ENCODE measurements at places on chromosomes 5 and 9. TPM values are rescaled to one million over a fixed set of nuclear protein-coding genes. Genes with fewer than 3 reads are reported as not detected.

The C7 gene
- not detected for total RNA-seq

- H3K27me3 ChIP-seq: no peaks in the 10 kb centered on the region
- DNase-seq: no peak
- H3K4me3 ChIP-seq: no peak overlapping the region
- peaks cover 14% of the 10 kb centered on the region for H3K4me1 ChIP-seq
These were observed 214.2 kb downstream of the ELAVL2 start for GRCh38 chr9:23611869-23612268.

DNA sequence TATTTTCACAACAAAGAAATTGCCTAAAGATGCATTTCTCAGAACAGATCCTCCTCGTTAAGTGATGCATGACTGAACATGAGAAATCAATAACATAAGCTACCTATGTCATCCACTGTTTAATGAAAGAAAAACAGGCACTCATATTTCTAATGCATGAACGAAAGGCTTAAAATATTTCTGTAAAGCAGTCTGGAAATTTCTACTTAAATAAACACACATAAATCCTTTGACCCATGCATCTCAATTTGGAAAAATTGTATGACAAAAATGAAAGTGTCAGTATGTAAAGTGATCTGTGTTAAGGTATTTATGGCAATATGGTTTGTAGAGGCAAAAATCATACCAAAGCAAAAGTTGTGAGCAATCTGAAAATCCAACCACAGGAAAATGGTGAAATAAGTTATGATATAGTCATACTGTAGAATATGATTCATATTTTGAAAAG is 399.2 kb upstream of the GRAMD2B start:
- H3K27me3 ChIP-seq: no peaks in the 10 kb centered on the region
- DNase-seq: no peak
- H3K27ac ChIP-seq: no peak overlapping the region

The MED10 gene
- 94.0 TPM for total RNA-seq

DNA sequence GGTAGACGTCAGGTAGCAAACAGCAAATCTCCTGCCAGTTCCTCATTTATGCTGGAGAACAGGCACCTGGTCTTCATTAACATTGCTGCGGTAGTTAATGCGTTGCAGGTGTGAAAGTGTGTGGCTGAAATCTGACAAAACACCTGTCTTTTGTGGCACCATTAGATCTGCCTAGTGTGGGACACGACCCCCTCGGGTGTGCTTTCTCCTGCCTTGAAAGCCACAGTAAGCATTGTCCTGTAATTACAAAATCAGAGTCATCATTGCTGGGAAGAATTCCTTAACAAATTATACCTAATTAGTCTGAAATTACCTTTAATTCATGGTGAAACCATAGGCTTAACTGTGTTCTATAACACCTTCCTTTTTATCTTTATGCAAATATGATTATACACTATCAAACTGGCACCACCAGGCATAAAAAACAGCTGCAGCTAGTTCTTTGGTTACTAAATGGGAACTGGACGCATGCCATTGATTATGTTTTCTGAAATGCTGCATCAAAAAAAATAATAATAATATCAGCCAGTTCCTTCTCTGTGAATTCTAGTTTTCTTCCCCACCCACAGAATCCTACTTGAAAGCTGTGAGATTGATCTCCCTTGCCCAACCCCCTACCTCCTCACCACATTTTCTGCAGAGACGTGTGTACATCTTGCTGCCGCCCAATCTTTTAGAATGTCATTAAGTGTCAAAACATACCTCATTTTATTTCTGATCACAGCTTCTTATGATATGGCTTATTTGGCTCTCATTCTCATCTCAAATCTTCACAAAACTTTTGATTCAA is 374.0 kb downstream of the NFIB start:
- no peak for DNase-seq
- no peaks in the 10 kb centered on the region for H3K27me3 ChIP-seq
- H3K4me1 ChIP-seq: peaks cover 52% of the 10 kb centered on the region
- peak overlapping the region; percentile 72 for H3K27ac ChIP-seq
- H3K36me3 ChIP-seq: no peaks in the 10 kb centered on the region
- H3K4me3 ChIP-seq: no peak overlapping the region

DNA sequence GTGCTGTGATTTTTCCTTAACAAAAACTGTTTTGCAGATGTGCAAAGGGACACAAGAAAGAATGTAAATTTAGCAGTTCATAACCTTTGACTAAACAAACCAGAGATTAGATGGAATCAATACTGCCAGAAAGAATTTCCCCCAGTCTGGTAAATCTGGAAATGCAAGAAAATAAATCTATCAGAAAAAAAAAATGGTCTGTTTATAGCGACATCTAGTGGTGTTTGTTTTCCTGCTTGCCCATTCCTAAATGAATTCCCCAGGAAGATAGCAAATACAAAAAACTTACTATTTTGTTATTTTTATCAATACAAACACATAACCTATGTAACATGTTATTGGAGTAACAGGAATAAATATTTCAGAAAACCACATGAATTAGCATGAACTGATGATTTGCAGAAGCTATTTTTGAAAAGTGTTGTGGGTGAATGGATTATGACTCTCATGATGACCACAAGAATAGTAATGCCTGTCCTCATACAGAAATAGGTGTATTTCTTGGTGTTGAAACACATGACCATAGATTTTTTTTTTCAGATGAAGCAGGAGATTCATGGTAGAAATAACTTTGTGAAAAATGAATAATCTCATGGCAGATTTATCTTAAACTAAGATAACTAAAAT is 1703.8 kb downstream of the MAT2B start:
- no peaks in the 10 kb centered on the region for H3K36me3 ChIP-seq
- no peaks in the 10 kb centered on the region for H3K4me1 ChIP-seq
- no peak overlapping the region for H3K27ac ChIP-seq
- no peaks in the 10 kb centered on the region for H3K27me3 ChIP-seq

GRCh38 chr9:132207839-132208615 is 46.2 kb downstream of the NTNG2 start:
- no peak overlapping the region for H3K27ac ChIP-seq
- H3K4me3 ChIP-seq: no peak overlapping the region
- no peak for DNase-seq
- no peaks in the 10 kb centered on the region for H3K36me3 ChIP-seq

- no peaks in the 10 kb centered on the region for H3K36me3 ChIP-seq
- H3K4me3 ChIP-seq: no peak overlapping the region
- H3K27ac ChIP-seq: no peak overlapping the region
- no peak for DNase-seq
- H3K27me3 ChIP-seq: no peaks in the 10 kb centered on the region
- H3K4me1 ChIP-seq: peaks cover 20% of the 10 kb centered on the region
These were observed 100.2 kb downstream of the PIK3R1 start for GRCh38 chr5:68315679-68316271.

The FAM81B gene
- total RNA-seq: not detected

The LIFR gene
- total RNA-seq: 15.7 TPM

- H3K4me1 ChIP-seq: peaks cover 49% of the 10 kb centered on the region
- H3K4me3 ChIP-seq: peak overlapping the region; percentile 98
- no peak overlapping the region for H3K27ac ChIP-seq
These were observed 1.9 kb downstream of the OCLN start for GRCh38 chr5:69494452-69494851.

- H3K4me3 ChIP-seq: no peak overlapping the region
- no peaks in the 10 kb centered on the region for H3K27me3 ChIP-seq
- H3K4me1 ChIP-seq: peaks cover 13% of the 10 kb centered on the region
- H3K27ac ChIP-seq: no peak overlapping the region
These were observed 148.5 kb downstream of the CHSY3 start for GRCh38 chr5:130052752-130053151.

DNA sequence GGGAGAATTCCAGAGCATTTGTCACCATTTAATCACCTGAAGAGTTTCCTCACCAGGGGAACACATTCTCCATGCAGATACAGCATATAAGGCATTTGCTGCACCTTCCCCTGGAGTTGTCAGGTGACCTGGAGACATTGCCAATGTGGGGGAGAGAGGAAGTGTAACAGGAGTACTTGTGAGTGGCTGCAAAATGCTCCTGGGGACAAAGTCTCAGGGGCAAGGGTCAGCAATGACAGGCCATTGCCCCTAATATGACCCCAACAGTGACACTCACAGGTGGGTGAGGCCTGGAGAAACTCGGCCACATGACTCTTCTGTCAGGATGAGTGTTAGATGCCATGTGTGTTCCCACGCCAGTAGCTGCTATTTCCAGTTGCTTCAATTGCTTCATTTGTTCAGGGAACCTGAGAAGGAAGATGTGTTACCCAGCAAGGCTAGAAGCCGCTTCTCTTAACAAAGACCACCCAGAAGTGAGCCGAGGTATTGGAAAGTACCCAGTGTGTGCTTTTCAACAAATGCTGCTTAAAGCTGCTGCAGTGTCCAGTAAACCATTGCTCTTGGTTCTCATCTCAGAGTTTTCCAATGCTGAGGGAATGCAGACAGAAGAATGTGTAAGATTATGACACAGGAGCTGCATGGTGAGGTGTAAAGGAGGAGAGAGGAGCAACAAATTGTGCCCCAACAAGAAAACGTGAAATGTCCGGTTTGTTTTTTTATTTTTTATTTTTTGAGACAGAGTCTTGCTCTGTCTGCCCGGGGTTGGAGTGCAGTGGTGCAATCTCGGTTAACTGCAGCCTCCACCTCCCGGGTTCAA is 128.2 kb upstream of the SLC44A1 start:
- H3K36me3 ChIP-seq: no peaks in the 10 kb centered on the region
- no peak for DNase-seq
- no peaks in the 10 kb centered on the region for H3K27me3 ChIP-seq
- no peak overlapping the region for H3K4me3 ChIP-seq
- H3K4me1 ChIP-seq: peaks cover 8% of the 10 kb centered on the region
- no peak overlapping the region for H3K27ac ChIP-seq

The SWI5 gene
- 63.1 TPM for total RNA-seq

- H3K27ac ChIP-seq: no peak overlapping the region
- H3K36me3 ChIP-seq: no peaks in the 10 kb centered on the region
- no peak for DNase-seq
- H3K4me1 ChIP-seq: no peaks in the 10 kb centered on the region
- no peak overlapping the region for H3K4me3 ChIP-seq
These were observed 31.1 kb upstream of the CCDC180 start for GRCh38 chr9:97276310-97276852.

- H3K4me3 ChIP-seq: no peak overlapping the region
- DNase-seq: no peak
- H3K27ac ChIP-seq: no peak overlapping the region
- H3K4me1 ChIP-seq: peaks cover 12% of the 10 kb centered on the region
- H3K27me3 ChIP-seq: no peaks in the 10 kb centered on the region
These were observed 208.4 kb downstream of the AOPEP start for GRCh38 chr9:94934816-94935328.

The DIRAS2 gene
- not detected for total RNA-seq

DNA sequence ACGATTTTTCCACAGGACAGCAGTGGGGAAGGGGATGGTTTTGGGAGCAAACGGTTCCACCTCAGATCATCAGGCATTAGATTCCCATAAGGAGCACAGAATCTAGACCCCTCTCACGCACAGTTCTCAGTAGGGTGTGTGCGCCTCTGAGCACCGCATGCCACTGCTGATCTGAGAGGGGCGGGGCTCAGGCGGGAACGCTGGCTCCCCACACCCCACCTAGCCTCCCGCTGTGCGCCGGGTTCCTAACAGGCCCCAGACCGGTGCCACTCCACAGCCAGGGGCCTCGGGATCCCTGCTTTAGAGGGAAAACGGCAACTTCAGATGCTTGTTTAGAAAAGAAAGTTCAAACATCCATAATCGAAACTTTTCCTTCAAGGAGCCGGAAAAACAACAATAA is 20.4 kb downstream of the TERT start:
- H3K36me3 ChIP-seq: no peaks in the 10 kb centered on the region
- no peaks in the 10 kb centered on the region for H3K4me1 ChIP-seq
- no peak overlapping the region for H3K27ac ChIP-seq
- DNase-seq: no peak

The LECT2 gene
- not detected for total RNA-seq

DNA sequence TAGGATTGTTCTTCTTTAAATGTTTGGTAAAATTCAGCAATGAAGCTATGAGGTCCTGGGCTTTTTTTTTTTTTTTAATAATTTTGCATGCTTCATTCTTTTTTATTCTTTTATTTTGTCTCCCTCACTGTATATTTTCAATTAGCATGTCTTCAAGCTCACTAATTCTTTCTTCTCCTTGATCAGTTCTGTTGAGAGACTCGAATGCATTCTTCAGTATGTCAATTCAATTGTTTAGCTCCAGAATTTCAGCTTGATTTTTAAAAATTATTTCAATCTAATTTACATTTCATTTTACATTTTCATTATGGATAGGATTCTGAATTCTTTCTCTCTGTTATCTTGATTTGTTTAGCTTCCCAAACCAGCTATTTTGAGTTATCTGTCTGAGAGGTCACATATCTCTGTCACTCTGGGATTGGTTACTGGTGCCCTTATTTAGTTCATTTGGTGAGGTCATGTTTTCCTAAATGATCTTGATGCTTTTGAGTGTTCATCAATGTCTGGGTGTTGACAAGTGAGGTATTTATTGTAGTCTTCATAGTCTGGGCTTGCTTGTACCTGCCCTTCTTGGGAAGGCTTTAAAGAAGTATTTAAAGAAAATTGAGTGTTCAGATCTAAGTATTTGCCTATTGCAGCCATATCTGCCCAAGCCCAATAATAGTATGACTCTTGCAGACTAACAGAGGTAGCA is 9.1 kb downstream of the LURAP1L start:
- H3K27ac ChIP-seq: peak overlapping the region; percentile 100
- H3K27me3 ChIP-seq: no peaks in the 10 kb centered on the region
- no peak for DNase-seq
- H3K4me3 ChIP-seq: peak overlapping the region; percentile 51

GRCh38 chr9:7827056-7827455 is 27.5 kb upstream of the DMAC1 start:
- no peak overlapping the region for H3K27ac ChIP-seq
- H3K27me3 ChIP-seq: no peaks in the 10 kb centered on the region
- H3K36me3 ChIP-seq: no peaks in the 10 kb centered on the region
- no peak overlapping the region for H3K4me3 ChIP-seq
- no peak for DNase-seq

DNA sequence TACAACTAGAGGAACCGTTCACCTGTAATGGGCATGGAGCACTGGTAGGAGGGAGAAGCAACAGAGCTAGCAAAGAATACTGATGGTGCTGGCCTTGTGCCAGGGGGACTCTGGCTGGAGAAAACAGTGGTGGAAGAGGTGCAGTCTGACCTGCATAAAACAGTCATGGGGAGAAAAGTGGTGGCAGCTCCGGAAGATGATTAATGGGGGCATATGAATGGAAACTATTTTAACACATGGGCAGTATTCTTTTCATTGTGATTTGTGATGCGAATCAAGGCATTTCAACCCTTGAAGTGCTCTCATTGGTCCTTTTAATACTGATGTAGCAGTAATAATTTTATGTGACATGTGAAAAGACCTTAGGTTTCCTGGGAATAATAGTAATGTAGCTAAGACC is 219.6 kb downstream of the ADAMTS6 start:
- H3K27me3 ChIP-seq: no peaks in the 10 kb centered on the region
- H3K27ac ChIP-seq: no peak overlapping the region
- H3K36me3 ChIP-seq: no peaks in the 10 kb centered on the region

DNA sequence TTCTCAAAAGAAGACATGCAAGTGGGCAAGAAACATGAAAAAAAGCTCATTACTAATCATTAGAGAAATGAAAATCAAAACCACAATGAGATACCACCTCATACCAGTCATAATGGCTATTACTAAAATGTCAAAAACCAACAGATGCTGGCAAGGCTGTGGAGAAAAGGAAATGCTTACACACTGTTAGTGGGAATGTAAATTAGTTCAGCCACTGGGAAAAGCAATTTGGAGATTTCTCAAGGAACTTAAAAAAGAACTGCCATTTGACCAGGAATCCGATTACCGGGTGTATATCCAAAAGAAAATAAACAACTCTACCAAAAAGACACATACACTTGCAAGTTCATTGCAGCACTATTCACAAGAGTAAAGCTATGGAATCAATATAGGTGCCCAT is 595.4 kb upstream of the RIOK2 start:
- no peaks in the 10 kb centered on the region for H3K27me3 ChIP-seq
- no peak overlapping the region for H3K4me3 ChIP-seq
- H3K4me1 ChIP-seq: no peaks in the 10 kb centered on the region
- DNase-seq: no peak
- H3K36me3 ChIP-seq: no peaks in the 10 kb centered on the region
- no peak overlapping the region for H3K27ac ChIP-seq
